ENCODE measurements at places on chromosomes 12 and 14.

DNA sequence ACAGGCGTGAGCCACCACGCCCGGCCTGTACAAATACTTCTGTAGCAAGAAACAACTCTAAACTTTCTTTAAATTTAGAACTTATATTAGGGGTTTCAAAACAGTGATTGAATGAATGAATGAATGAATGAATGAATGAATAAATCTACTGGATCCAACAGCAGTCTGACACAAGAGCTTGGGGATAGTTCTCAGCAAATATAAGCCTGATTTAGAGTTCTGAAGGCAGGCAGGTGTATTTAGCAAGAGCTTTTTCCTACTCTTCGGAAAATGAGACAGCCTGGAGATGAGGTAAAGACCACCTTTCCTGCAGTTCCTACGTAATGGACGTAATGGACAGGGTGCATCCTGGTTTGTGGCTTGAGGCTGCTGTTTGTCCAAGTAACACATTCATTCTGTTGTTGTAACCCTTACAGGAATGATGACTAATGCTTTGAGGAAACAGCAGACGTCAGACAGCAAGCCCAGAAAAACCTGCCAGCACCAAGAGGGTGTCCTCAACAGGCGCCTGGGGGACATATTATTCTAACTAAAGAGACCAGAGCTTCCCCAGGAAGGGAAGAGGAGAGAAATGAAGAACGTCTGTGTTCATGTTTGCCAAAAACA lies 277.4 kb upstream of the SOX5 start:
- no peak for DNase-seq

DNA sequence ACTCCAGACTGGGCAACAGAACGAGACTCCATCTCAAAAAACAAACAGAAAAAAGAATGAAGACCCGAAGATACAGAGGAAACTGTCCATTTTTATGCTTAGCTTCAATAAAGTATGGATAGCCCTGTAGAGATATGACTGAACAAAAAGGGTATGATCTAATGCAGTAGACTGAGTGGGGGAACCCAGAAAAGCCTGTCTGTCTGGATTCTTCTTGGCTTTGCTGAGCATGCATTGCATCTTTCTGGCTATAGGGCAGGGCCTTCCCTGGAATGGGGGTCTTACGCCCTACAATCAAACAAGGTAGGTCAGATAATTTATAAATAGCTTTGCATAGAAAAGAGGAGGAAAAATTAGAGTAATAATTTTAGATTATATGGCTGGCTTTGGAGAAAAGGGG lies 10.1 kb downstream of the MIA2 start:
- DNase-seq, result no peak

GRCh38 chr12:96236221-96236822 lies 42.1 kb downstream of the ELK3 start:
- DNase-seq, result no peak

DNA sequence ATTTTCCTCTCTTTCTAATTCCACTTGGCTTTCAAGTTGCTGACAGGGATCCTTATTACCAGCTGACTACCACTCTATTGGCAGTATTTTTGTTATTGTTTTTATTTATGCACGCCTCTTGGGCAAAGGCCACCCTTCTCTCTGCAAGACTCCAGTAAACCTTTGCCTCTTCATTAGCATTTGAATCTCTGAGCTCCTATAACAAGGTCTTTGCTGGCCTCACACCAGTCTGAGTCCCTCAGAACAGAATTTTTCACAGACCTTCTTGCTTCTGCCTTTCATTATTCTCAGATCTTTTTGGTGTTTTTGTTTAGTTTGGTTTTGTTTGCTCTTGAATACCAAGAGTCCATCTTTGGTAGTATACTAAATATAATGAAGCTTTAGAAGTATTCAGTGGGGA lies 145.9 kb downstream of the PDZRN4 start:
- no peak for DNase-seq

DNA sequence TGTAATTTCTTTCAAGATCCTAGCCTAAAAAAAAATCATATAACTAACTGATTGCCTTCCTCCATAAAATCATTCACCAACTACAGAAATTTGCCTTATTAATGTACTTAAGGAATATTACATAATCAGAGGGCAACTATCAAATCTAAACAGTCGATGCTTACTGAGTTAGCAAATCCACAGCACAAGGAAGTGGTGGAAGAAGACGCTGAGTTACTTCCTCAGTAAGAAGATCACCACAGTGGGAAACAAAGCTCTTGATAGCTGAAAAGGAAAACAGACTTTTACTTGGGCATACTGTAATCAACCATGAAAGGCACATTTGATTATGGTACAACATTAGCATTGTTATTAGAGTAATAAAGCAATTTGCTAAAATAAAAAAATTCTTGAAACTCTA lies 48.7 kb downstream of the HEATR5A start:
- no peak for DNase-seq

- no peak for DNase-seq
Measured at GRCh38 chr12:81329085-81329484, 251.2 kb downstream of the ACSS3 start.

DNA sequence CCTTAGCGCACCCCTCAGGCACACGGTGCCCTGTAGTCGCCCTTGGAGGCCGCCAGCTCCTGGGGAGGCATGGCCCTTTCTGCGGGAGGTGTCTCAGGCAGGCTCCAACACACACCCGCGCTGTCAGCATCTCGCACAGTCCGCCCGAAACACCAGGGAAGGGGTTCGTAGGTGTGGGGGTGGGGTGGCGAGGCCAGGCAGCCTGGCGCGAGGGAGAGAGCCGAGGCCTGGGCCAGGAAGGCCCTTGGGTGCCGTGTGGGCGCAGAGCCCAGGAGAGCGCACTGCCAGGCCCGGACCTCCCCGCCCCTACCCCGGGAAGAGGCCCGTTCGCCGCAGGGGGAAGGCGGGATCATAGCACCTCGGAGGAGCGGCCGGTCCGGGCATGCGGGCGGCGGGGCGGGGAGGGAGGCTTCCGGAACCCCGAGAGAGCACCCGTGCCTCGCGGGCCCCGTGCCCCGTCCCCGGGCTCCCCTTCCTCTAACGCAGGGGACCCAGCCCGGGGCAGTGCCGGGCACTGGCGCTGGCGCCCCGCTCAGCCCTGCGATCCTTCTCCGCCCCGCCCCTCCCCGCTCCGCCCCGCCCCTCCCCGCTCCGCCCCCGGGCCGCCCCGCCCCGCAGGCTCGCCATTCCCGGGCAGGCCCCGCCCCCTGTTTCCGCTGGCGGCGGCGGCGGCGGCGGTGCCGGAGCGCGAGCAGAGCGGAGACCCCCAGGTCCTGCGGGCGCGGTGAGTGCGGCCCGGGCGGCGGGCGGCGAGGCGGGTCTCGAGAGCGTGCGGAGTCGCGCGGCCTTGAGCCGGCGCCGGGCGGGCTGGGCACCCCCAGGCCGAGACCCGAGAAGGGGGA lies at the start of gene TSPAN9:
Gene TSPAN9 (plus strand): TSS at position 650 of the 842 bp plus-strand sequence. CDS start 123,815 bp downstream, outside the sequence.
- DNase-seq, result peak; percentile 73

DNA sequence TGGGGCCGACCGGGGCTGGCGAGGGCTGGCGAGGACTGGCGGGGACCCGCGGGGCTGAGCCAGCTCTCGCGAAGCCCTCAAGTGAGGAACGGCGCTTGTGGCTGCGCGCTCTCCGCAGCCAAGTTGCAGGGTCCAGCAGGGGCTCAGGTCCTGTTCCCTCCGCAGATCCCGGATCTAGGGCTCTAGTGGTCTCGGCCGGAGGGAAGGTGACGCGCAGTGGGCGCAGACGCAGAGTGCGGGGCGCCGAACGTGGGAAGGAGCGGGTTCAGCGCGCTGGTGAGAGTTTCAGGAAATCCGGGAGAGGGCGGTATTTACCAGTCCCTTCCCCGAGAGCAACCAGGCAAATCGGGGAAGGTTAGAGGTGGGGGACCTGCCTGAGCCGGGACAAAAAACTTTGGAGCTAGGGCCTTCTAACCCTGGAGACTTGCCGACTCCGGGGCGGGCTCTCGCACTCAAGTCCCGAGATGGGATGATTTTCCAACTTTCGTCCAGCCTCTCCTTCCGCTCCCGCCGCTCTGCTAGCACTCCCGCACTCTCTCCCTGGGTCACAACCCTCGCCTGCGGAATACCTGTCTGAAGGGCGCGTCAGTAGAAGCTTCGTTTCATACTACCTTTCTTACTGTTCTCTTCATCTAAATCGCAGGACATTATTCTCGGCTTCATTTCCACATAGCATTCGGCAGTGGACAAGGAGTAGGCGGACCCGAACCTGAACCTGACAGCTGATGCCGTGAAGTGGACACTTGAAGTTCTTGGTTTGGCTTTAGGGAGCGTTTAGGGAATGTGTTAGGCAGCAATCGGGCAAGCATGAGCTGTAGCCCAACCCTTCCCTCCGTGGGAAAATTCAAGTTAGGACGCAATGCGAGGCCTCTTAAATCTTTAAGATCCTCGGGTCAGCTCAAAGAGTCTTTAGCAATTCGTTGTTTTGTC lies 13.6 kb upstream of the PAX9 start:
- DNase-seq, result no peak

- no peak for DNase-seq
Measured at GRCh38 chr14:104974146-104974541, 4.0 kb downstream of the AHNAK2 start.

DNA sequence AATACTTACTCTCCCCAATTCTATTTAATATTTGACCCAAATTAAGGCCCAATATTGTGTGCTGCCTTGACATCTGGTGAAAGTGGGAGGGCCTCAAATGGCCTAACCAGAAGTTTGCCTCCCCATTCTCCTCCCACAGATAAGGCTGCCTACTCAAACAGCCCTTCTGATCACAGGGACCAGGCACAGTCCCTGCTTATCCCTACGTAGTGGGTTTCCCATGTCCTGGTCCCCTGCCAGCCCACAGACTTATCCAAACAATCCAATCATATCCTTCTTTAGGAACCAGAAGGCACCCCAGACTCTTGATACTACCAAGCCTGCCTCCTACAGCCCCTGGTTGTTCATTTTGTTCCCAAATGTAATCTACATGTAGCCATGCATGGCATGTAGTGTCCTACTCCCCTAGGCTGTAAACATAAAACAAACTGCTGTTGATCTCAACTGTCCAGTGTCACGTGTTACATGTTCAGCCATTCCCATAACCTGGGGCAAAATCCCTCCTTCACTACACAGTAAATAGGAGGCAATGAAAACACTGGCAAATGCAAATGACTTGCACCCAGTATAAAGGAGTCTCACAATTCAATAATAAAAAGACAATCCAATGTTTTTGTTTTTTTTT lies 49.3 kb downstream of the EEA1 start:
- DNase-seq, result no peak

DNA sequence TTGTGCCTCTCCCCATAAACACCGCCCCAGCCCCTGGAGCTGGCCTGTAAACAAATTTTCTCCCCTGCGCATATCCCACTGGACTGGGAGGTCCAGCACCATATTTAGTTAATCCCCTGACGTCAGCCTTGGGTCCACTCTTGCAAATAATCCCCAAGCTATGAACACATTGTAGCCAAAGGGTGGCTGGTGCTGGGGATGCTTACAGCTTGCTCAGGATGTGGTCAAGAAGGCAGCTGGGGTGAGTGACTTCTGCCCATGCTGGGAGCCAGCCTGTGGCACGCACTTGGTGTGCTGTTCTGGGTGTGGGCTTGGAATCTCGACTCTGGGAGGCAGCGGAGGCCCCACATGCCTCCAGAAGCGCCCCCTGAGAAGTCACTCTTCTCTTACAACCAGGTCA lies 32.1 kb downstream of the CMKLR1 start:
- no peak for DNase-seq

DNA sequence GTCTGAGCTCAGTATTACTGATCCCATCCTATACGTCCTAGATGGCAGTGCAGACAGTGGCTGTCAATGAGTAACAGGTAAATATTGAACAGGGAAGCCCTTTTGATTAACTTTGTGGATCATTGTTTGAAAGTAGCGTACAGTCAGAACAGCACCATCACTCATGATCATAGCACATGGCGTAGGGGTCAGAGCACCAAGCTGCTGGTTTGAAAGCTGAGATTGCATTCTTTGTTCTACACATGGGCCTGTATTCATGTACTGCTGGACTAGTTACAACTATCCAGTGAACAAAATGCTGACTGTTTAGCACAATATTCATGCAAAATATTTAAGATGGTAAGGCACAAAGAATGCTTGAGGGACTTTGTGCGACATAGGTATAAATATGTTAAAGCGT lies 131.8 kb downstream of the NPAS3 start:
- no peak for DNase-seq

DNA sequence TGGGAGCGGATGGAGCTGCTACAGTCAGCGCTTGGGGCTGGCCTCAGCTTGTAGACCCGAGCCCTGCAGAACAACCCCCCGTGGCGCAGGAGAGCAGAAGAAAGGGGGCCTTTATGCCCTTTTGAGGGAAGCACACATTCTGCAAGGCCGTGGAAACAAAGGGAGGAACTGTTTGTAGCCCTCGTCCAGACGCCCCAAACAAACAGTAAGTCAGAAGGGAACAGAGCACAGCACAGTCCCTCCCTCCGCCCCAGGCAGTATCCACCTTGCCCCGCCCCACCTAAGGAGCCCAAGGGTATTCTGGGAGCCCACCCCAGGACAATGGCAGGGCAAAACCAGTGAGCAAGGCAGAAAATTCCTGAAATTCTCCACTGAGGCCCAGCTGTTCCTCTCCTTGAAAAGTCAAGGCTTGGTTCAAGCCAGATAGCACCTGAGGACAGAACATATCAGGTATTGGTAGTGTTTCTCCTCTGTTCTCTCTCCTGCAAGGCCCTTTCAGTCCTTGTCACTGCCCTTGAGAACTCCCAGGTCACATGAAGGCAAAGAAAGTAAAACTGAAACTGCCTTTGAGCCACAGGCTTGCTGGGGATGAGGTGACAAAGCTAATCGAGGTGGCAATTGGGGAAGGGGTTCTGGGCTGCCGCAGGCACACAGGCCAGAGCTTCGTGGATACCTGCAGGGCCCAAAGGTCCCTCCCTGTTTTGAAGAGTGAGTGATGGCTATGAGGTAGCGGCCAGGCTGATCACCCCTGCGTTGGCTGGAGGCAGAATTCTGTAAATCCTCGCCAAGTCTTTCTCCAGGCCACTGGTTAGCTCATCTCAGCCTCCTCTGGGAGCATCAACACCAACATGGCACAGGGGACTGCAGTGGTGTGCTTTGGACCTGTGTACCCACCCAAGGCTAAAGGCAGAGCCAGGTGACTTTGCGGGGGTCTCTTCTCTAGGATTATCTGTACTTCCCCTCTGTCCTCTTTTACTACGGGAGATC lies 499 bp downstream of the DGLUCY start:
- DNase-seq, result peak; percentile 49

GRCh38 chr14:89128311-89129026 lies 288.6 kb downstream of the FOXN3 start:
- no peak for DNase-seq

GRCh38 chr12:52977170-52977569 lies 28.3 kb downstream of the KRT18 start:
- no peak for DNase-seq

DNA sequence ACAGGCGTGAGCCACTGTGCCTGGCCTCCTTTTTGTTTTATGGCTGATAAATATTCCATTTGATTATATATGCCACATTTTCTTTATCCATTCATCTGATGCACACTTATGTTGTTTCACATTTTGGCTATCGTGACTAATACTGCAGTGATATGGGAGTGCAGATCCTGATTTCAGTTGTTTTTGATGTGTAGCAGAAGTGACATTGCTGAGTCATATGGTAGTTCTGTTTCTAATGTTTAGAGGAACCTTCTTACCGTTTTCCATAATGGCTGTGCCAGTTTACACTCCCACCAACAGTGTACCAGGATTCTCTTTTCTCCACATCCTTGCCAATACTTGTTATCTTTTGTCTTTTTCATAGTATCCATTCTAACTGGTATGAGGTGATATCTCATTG lies 235.9 kb downstream of the ERC1 start:
- no peak for DNase-seq

All from stimulated activated CD4-positive, alpha-beta T cell treated with anti-CD3 and anti-CD28 coated beads, Interleukin-12 subunit alpha, Interleukin-12 subunit beta, amount 100 ng/mL, for 4 hours (primary cell).